Right cardiac atrium (tissue), 5 donors: ENCODE measurements at places on chromosomes 1 and 21. TPM values are rescaled to one million over a fixed set of nuclear protein-coding genes. Genes with fewer than 3 reads are reported as not detected.

GRCh38 chr1:184890539-184890973 lies 83.8 kb downstream of the NIBAN1 start:
- DNase-seq: peak; percentile 64

DNA sequence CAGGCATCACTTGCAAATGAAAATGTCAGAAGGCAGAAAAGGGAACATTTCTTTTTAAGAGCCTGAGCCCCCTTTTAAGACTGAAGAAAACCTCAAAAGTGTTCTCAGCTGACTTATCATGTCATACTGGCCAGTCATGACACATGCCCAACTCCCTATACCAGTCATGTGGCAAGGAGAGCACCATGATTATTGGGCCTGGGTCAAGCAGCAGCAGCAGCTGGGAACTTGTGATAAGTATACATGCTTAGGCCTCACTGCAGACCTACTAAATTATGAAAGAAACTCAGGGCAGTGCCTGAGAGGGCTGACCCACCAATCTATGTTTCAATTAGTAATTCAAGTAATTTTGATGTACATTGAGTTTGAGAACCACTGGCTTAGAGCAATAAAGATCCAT lies 8.6 kb downstream of the RO60 start:
- no peak for DNase-seq

DNA sequence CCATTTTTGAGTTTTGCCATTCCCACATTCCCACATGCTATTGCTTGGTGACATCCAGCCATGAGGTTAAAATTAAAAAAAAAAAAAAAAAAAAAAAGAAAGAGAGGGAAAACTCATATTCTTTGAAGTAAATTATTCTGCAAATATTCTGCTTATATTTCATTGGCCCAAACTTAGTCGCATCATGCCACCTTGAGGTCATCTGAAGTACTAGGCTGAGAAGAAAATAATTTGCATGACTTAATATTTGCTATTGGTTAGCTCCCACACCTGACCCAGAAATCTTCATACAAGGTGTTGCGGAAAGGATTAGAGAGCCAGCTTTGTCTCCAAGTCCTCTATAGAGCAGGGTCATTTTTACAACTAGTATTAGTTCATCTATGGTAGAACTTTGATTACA lies 2206.0 kb downstream of the MRPL39 start:
- no peak for DNase-seq

DNA sequence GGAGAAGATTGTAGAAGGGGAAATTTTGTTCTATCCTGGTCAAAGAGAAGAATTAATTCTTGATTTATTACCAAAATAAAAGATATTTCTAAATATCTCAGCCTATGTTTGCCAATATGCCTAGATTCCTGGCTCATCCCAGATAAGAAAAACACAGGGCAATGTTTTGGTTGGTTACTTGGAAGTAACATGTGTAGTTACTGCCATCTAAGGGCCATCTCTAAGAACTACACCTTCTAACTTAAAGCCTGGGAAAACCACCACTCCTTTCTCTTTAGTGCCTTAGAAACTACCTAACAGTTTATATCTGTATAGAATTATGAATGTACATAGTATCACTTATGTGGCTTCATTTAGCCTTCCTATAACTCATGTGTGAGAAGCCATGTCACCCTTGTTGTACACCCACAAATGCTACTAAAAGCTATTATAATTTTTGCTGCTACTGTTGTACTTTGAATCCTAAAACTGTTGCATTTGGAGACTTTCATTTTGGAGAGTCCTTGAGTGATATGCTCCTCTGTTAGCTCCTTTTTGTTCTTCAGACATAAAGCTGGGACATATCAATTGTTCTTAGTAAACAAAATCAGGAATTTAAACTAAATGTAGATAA lies 4.5 kb downstream of the AIM2 start:
- DNase-seq: no peak

The ZSWIM5 gene
- polyA plus RNA-seq: 0.68 TPM

DNA sequence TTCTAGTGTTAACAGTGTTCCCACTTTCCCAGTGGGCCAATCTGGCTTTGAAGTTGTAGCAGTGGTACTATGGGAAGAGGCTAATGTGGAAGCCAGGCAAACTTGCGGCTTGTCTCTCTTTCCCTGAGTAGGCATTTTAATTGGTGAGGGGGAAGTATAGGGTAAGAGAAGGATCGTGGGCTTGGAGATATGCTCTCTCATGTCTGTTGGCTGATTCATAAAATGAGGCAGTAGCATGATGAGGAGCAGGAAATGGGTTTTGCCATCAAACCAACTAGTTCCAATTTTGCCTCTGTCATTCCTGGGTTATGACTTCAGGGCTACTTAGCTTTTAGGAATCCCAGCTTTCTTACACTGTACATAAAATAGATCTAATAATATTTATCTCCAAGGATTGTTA lies 12.1 kb downstream of the C8A start:
- DNase-seq: no peak

DNA sequence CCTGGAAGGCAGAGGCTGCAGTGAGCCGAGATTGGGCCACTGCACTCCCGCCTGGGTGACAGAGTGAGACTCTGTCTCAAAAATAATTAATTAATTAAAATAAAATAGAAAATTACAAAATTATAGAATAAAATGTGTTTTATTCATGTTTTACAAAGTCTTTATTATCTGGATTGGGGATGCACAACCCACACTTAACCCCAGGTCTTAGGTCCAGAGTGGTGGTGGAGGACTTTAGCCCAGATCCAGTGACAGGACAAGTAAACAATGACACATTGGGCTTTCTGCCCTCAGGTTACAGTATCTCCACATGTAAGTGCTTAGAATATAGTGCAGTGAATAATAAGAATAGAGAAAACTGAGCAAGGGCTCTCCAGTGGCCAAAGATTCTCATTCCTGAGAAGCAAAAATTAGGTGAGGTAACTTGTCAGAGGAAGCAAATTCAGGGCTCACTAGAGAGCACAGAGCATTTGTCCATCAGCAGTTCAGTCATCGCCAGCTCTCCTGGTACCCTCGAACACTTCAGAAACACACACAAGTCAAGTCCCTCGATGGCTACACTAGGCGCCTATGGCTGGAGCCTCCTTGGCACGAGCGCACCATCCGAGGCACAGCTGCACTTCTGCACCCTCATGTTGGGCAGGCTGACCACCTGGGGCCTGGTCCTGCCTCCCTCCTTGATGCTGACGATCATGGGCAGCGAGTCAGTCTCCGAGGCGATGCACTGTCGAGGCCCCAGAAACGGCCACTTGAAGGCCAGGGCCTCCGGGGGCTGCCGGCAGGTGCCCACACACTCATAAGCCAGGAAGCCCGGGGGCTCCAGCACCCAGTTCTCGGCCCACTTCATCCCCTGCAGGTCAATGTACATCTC lies 2.6 kb downstream of the LEFTY1 start:
- DNase-seq: no peak

DNA sequence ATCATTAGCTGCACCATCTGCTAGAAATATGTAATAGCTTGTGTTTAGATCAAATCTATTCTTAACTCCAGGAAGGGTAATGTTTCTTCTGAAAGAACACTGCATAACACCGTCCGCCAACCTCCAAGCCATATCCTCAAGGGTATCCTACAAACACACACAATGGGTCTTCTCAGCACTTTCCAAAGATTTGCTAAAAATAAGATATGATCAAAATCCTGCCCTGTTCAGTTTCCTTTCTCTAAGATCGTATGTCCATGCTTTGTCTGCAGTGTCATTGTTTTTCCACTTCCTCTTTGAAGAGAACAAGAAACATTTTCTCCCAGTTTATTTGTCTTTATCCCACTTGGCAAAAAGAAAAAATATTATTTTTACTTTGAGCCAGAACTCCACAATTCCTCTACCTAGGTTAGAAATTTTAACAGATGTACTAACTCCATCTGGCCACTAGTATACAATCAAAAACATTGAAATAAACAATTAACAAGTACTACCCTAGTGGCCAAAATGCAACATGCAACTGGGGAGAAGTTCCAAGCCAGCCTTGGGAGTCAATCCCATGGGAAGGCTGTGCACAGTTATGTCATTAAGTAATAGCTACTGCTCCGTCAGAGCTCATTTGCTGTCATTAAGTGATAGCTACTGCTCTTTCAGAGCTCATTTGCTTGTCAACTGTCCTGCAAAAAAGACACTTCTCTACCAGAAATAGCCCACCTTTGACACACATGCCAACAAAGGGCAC lies 37.8 kb downstream of the FRRS1 start:
- DNase-seq: no peak

DNA sequence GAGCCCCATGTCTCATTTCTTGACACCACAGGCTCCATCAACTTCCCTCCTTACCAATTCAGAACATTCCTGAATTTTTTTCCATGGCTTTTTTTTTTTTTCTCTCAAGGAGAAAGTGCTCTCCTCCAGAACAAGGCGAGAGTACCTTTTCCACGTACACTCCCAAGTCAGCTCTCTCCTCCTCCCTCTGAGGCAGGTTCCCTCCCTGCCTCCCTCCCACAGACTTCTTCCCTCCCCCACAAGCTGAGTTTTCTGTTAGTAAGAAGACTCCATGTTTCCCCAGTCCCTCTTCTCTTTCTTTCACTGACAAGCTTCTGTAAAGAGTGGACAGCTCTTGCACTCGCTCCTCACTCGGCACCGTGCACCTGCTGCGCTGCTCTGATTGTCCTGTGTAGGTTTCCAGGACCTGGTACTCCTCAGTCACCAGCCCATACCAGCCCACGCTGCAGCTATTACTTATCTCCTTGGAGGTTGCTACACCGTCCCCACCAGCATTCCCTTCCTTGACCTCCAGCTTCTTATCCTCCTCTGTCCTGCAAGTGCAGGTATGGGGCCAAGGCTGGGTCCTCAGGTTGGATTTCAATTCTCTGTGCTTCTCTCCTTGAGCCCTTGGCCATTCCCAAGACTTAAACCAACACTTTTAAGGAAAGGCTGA lies 3.8 kb downstream of the TRAF5 start:
- no peak for DNase-seq

DNA sequence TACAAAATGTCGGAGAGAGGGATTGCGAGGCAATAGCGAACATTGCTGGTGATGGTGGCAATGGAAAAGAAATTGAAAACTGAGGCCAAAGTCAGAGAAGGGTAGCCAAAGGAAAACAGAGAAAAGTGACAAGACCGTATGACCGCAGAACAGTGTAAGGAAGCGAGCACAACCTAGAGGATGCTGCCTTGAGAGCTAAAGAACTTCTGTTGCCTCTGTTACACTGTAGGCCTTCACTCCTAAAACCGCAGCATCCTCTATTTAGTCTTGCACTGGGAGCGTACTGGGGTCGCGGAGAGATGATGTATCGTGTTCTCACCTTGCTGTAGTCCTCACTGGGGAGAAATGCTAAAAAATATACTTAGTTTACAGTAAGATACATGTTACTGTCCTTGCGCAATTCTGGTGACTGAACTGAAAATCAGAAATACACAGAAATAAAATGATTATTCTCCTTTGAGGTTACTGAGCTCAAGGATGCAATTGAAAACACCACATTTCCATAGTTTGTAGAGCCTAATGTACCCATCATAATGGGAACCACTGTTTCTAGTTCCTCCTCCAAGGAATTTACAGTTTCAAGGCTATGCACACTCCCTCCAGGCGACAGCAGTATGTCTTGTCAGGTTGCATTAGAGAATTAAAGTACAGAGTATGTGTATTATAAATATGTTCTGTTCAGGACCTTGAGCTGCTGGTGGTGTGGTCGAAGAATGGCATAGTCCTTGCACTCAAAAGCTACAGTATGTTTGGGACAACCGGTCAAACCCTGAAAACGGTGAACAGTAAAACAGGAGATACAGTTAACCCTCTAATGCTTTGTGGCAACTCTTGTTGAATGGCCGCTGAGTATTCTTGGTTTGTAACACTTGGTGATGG lies 1.3 kb downstream of the NEK7 start:
- no peak for DNase-seq

GRCh38 chr1:56302878-56303277 lies 276.5 kb downstream of the PLPP3 start:
- DNase-seq: no peak

DNA sequence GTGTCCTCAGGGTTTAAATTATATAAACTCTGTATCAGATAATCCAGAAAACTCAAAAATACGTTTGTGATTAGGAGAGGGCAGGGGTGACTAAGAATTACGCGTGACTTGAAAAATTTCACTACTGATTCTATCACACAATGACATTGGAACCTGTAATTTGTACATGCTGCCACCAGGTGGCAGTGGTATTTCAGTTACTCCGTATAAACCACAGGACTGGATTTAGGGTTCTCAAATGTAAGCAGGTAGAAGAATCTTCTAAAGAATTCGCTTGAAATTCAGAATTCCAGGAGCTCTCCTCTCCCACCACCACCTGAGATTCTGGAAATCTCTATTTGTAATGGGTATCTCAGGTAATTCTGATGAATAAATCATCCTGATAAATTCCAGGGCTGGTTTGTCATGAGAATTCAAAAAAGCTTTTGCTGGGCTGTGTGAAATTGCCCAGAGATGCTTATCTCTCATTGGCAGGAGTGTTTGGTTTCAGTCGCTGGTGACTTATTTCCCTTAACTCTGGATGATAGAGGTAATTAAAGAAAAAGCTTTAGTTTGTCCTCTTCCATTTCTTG lies 1.7 kb upstream of the KRTAP7-1 start:
- DNase-seq: no peak

GRCh38 chr1:22595108-22595507 lies 31.8 kb downstream of the EPHA8 start:
- DNase-seq: no peak

DNA sequence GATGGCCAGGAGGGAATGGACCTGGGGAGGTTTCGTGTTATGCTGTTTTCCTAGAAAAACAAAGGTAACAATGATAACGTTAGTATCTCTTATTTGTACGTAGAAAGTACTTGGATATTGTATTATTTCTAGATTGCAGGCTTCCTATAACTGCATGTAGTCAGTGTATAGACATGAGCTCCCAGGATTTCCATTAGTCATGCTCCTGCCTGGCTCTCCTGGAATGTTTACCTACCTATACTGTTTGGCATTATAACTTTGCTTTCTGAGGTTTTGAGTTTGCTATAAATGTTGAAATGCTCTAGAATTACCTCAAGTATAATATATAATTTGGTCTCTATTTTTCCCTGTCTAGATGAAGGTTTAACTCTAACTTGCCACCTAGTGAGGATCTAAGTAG lies 66.1 kb downstream of the TTC3 start:
- DNase-seq: no peak

GRCh38 chr21:34970566-34970965 lies 78.5 kb downstream of the RUNX1 start:
- DNase-seq: no peak

The RNF11 gene
- 78.4 TPM for polyA plus RNA-seq

DNA sequence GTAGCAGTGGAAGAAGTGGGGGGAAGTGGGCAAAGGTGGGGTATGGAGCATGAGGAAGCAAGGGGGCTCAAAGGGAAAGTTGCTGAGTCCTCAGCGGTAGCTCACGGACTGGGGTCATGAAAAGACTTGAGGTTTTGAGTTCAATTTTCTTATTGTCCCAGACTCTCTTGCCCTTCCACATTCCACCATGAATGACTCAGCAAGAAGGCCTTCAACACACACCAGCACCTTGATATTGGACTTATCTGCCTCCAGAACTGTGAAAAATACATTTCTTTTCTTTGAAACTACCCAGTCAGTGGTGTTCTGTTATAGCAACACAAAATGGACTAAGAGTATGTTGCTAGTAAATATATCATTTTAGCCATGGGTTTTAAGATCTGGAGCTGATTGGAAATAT lies 17.3 kb upstream of the RHBDL2 start:
- no peak for DNase-seq
